Caco-2 (cell line): ENCODE measurements at places on chromosomes 4 and X. TPM values are rescaled to one million over a fixed set of nuclear protein-coding genes. Genes with fewer than 3 reads are reported as not detected.

The USP26 gene
- total RNA-seq, result not detected in 2 replicates

DNA sequence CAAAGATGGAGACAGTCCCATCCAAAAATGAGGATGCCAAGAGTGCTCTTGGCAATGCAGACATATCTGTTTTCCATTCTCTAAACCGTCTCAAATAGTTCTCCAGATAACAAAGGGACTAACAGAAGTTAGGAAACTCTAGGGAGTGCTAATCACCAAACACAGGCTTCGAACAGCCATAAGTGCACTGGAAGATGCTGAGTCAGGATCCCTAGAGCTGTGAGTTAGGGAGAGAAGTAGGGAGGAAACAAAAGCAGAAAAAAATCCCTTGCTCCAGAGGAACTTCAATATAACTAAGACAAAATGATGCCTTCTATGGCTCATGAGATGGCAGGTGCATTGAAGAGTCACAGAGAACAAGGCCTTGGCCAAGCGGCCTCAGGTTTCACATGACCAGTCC, 251.0 kb upstream of the PPARGC1A start:
- no peak overlapping the region for H3K27ac ChIP-seq
- H3K36me3 ChIP-seq, result no peaks in the 10 kb centered on the region
- DNase-seq, result no peak
- H3K27me3 ChIP-seq, result no peaks in the 10 kb centered on the region
- H3K4me1 ChIP-seq, result no peaks in the 10 kb centered on the region; the same call in 1 of the 2 replicates
- no peak overlapping the region for H3K4me3 ChIP-seq

The ADAM29 gene
- total RNA-seq, result not detected in 2 replicates

The HSFX3 gene
- not detected in 2 replicates for total RNA-seq

GRCh38 chr4:185682236-185682635, 129.8 kb downstream of the SORBS2 start:
- H3K27me3 ChIP-seq, result no peaks in the 10 kb centered on the region
- H3K4me1 ChIP-seq, result no peaks in the 10 kb centered on the region
- no peaks in the 10 kb centered on the region for H3K36me3 ChIP-seq
- H3K27ac ChIP-seq, result no peak overlapping the region
- H3K4me3 ChIP-seq, result no peak overlapping the region

DNA sequence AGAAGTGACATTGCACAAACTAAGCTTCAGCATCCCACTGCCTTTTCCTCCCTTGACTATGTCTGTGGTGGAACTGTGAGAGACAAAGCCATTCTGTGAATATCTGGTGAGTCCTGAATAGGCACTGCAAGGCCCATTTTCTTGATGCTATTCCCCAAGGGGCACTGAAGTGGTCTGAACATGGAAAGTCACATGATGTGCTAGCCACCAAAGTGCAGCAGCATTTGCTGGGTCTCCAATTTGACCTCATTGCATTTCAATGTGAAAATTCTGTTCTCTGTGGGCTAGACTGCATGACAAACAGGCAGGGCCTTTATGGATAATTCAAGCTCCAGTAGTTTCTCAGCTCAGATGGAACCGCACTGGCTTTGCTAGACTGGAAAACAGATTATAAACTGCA, 627.4 kb upstream of the BOD1L1 start:
- H3K4me1 ChIP-seq, result no peaks in the 10 kb centered on the region
- no peaks in the 10 kb centered on the region for H3K27me3 ChIP-seq
- no peak overlapping the region for H3K27ac ChIP-seq

DNA sequence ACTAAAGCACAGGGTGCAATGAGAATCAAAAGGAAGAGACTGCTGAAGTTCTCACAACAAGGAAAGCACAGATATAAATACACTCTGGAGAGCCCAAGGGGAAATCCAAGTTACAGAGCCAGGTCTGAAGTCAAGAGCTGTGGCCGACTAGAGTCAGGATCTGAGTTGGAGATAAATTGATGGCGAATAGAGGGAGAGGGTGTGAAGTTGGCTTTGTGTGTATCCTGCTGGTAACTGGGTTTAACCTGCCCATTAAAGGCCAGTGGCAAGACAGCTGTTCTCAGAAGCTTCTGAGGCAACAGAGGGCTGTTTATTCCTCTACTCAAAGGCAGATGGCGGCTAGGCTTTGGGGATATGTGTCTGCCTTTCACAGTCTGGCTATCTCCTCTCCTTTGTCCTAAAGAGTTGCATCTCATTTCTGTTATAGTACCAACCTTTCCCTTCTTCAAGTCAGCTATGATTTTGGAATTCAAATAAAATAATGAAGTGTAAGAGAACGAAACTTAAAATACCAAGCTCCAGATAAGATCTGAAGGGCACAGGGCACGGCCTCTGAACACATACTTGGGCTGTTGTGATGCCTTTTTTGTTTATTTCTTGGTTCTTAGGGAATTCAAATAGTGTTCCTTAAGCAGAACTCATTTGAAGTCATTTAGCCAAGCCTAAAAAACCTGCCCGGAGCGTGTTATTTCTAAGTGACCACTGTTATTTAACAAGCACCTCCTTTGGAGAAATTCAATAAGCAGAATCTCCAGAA, 142.1 kb downstream of the APBB2 start:
- peaks cover 47% of the 10 kb centered on the region for H3K4me1 ChIP-seq
- no peak for DNase-seq
- H3K36me3 ChIP-seq, result no peaks in the 10 kb centered on the region
- no peaks in the 10 kb centered on the region for H3K27me3 ChIP-seq
- H3K4me3 ChIP-seq, result no peak overlapping the region

DNA sequence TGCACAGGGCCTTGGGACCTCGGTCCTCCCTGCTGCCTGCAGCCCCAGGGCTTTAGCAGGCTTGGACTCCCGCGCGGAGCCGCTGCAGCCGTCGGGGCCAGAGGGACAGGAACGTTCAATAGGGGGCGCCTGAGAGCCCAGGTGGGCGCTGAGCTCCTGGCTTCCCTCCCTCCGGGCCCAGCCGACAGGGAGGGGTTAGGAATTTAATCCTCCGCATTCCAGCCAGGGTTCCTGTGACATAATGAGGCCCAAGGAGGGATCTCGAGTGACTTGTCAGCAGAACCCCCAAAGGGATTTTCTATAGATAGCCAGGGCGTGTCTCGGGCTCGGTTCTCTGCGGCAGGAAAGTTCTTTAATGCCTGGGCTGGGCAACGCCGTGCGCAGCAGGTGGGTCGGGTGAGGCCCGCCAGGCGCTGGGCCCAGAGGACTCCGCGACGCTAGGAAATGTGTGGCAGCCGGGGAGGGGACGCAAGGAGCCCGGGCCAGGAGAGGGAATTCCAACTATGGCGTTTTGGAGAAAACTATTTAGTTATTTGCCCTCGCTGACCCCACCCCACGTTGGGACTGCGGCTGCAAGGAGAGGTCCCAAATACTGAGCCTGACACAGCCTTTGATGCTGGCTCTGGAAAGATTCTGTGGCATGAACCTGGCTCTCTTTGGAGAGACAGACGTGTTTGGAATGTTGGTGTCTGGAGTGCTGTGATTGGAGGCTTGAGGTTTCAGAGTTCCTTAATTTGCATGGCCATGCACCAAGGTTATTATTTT, 285.2 kb upstream of the GATB start:
- H3K36me3 ChIP-seq, result no peaks in the 10 kb centered on the region
- H3K4me3 ChIP-seq, result no peak overlapping the region
- no peaks in the 10 kb centered on the region for H3K27me3 ChIP-seq
- no peaks in the 10 kb centered on the region for H3K4me1 ChIP-seq
- DNase-seq, result peak; percentile 45

The LUZP4 gene
- total RNA-seq, result not detected in 2 replicates

The RPS6KA6 gene
- 8.7 and 9.2 TPM in 2 replicates for total RNA-seq
